Aorta (tissue), 5 donors: ENCODE measurements at places on chromosomes 4 and X.

GRCh38 chr4:141132072-141132708, 1.1 kb downstream of the RNF150 start:
- DNase-seq, result peak; percentile 81

- no peak for DNase-seq
Measured at GRCh38 chrX:30301208-30301607, 8.0 kb downstream of the NR0B1 start.

DNA sequence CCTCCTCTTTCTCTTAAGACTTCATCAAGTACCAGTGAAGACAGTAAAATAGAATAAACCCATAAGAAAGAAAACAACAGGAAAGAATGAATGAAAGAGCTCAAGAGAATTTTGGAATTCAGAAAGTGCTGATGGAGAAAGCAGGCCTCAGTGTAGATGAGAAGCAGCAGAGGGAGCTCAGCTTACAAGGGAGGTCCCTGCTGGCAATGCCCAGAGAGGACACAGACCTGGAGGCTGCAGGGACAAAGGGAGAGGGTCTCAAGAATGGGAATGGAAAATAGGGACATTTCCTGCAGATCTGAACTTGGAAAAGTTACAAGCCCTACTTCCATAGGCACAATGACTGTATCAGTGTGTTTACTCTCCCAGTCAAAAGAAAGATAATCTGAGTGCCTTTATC, 64.5 kb upstream of the MAGEA10 start:
- no peak for DNase-seq

- DNase-seq, result no peak
Measured at GRCh38 chr4:55546506-55546755, 278 bp downstream of the CLOCK start.

DNA sequence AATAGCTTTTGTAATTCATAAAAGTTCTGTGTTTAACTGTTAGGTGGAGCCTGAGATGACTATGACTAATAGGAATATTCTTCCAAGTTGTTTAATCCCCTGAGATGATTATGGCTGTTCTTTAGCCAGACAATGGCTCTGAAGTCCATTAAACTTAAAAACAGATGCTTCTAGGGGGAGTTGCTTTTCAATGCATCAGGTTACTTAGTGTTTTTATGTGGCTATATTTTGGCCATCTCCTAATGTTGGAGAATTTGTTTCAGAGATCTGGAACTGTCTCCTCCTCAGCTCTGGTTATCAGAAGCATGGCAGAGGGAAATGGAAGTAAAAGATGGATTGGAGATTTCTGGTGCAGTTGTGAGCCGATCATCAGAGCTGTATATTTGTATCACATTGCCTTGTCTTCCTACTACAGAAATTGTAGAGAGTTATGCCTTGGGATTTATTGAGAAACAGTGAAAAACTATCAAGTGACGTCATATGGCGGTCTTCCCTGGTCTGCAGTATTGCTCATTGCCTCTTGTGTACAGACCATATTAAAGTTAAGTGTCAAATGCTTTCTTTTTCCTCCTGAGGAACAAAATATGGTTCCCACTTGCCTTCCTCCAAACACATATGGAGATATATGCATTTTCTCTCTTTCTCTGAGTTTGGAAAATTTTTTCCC, 29.8 kb downstream of the SGMS2 start:
- no peak for DNase-seq

DNA sequence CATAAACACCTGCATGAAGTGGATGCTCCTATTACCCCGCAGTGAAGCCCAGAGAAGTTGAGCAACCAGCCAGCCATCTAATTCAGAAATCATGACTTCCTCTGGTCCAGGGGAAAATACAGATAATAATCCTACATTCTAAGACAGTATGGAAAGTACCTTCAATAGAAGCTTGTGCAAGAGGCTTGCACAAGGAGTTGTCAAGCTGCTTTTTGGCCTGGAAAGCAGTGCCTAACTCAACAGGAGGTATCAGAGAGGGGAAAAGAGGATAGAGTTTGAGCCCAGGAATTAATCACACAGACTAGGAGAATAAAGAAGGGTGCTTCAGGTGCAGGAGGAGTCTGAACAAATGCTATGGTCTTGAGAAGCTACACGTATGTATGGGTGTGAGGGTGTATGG, 26.7 kb downstream of the TMEM192 start:
- DNase-seq, result no peak

- no peak for DNase-seq
Measured at GRCh38 chr4:8879574-8879973, 7.9 kb upstream of the HMX1 start.

DNA sequence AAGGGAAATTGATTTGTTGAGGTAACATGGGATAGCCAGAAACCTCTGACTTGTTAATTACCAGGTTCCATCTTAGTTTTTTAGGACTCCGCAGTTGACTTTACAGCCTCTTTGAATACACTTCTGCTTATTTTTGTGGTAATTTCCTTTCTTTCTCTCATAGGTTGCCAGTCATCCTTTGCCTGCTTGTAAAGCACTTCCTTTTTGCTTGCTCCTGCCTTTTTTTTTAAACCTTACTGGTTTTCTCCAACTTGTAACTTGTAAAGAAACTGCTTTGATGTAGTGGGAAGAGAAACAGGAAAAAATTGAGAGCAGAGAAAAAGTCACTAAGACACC, 2.6 kb downstream of the PGK1 start:
- no peak for DNase-seq

GRCh38 chr4:23125118-23125517, 432.4 kb downstream of the GBA3 start:
- DNase-seq, result no peak

DNA sequence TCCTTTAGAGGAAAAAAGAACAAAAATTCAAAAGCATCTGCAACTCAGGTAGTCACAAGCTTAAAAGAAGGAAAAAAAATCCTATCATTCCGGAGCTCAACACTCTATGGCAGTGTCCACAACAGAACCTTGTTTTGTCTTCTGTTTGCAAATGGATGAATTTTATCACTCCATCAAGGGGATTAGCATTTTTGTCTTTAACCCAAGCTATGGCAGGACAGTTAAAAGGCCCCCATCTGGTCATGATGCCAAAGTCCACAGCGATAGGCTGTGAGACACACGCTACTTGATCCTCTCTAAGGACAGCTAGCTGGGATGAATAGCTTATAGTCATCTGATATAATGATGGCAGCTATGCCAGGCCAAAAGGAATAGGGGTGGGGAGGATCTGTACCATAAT, 16.6 kb downstream of the AMER1 start:
- no peak for DNase-seq

DNA sequence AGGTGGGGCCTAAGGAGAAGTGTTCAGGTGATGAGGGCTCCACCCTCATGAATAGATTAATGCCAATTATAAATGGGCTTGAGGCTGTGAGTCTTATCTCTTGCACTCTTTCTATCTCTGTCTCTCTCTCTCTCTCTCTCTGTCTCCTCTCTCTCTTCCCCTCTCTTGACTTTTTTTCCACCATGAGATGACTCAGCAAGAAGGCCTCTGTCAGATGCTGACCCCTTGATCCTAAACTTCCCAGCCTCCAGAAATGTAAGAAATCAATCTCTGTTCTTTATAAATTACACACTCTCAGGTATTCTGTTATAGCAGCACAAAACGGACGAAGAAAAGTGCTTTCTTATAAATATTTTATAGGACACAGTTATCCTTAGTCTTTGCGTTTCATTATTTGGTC, 184.9 kb upstream of the PCDH7 start:
- no peak for DNase-seq

GRCh38 chrX:17987783-17988182, 126.7 kb upstream of the RAI2 start:
- DNase-seq, result no peak

GRCh38 chrX:100721328-100721727, 10.6 kb downstream of the SYTL4 start:
- DNase-seq, result no peak

GRCh38 chr4:154082760-154083535, 294.1 kb upstream of the SFRP2 start:
- no peak for DNase-seq

DNA sequence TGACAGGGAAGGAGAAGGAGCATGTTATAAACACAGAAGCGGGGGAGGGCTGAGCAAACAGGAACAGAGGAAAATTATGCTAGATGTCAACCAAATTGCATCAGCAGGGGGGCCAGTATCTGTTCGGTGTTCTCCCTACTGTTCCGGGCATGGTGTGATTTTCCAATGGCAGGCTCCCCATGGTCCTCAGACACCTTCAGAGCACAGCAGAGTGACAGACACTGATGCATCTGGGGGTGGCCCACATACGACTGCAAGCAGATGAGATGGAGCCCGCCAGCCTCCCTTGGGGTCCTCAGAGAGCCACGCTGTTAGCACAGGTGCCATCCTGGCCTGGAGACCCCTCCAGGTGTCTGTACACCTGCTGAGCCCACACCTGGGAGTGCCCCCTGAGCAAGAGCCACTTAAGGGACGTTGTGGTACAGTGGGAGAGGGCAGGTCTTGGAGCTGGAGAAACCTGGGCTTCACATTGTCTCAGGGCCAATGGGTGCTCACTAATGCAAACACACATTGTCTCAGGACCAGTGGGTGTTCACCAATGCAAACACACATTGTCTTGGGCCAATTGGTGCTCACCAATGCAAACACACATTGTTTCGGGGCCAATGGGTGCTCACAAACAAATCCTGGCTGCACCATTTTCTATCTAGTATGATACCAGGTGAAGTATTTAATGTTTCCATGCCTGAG, 95.4 kb downstream of the SLC2A9 start:
- no peak for DNase-seq

DNA sequence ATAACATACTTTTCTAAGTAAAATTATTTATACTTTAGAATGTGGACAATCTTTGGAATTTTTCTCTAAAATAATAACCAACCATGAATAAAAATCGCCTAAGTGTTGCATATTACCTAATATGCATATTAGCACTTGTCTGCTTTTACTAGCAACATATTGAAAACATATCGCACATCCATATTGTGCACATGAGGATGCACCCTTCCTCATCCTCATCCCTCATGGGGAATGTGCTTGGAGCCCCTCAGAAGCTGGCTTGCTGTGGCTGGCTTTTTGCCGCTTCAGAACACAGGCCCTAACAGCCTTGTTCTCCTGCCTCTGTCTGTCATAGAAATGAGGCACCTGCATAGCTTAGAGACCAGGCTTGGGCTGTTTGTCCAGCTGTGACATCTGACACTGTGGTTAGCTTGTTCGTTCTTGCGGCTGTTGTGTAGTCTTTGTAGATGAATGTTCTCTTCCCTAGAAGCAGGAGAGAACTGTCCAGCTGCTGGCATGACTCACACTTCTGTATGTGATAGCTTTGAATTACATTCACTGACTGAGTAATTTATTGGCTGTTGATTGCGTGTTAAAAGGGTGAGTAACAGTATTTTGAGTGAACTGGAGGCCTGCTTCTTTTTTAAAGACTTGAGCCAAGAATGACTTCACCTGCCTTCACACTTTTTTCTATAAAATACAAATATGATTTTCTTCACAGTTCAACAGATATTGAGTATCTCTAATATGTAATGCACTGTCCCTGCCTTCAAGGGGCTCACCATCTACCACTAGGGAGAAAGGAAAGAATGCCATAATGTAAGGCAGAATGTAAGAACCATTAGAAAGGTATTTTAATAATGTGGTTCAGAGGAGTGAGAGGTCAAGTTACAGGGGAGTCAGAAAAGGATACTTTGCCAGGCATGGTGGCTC, 81.9 kb downstream of the HMGB2 start:
- DNase-seq, result peak; percentile 77

DNA sequence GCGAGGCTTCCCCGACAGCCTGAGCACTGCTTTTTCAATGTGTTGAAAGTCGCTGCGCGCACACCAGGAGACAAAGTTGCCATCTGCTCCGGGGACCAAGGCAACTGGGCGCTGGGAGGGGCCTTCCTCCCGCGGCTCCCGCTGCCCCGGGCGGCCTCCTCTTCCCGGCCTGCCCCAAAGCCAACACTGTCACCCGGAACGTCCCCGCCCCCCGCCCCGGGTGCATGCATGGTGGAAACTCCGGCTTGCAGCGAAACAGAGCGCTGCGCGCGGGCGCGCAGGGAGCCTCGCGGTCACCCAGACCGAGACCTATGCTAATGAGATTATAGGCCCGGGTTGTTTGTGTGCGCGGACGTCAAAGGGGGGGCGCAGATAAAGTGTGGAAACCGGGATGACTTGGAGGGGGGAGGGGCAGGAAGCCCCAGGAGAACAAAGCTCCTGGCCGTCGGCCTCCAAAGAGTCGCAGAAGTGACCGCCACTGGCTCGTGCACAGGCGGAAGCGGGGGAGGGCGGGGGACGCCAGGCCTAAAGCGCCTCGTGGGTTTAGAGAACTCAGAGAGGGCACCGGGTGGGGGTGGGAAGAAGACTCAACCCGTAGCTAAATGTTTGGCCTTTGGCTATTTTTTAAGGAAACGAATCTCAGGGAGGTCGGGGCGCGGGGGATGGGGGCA, 88.8 kb downstream of the BCOR start:
- DNase-seq, result peak; percentile 70

- no peak for DNase-seq
Measured at GRCh38 chr4:158778712-158779111, 9.9 kb downstream of the FNIP2 start.

DNA sequence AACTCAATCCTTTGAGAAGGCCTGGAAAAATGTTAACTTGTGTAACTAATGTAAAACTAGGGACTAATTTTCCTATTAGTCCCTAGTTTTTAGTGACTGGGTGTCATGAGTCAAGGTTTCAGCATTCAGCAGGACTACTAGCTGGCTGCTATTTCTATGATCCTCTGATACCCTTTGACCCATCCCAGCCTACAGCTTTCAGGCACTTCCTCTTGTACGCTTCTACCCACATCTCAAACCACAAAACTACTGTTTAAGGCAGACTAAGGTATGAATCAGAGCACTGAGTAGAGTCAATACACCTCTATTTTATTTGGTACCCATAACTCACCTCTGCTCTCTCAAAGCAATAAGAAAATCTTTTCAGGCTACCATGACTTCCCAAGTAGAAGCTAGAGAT, 809.6 kb downstream of the PDHA2 start:
- DNase-seq, result no peak

DNA sequence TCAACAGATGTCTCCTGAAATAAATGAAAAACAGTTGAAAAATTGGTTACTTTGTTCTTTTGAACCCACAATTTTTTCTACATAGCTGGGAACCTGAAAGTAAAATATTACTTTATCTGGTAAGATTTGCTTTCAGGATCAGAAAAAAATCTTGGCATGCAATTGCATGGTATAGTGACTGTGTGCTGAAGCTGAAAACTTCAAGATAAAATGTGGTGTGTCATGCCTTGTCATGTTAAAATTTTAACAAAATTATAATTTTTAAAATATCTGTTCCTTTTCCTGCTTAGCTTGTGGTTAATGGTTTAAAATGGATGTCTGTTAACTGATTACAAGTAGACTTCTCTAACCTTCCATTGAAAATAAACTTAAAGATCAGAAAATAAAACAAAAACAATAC, 904.8 kb downstream of the PDHA2 start:
- DNase-seq, result no peak
